Activated naive CD4-positive, alpha-beta T cell treated with anti-CD3 and anti-CD28 coated beads for 36 hours (primary cell): ENCODE measurements at places on chromosomes 1 and 21.
A peak's percentile ranks its signal among the peaks of the same experiment; 100 is the strongest.

- no peak for DNase-seq
Measured at GRCh38 chr1:98264727-98265126, 343.9 kb upstream of the DPYD start.

DNA sequence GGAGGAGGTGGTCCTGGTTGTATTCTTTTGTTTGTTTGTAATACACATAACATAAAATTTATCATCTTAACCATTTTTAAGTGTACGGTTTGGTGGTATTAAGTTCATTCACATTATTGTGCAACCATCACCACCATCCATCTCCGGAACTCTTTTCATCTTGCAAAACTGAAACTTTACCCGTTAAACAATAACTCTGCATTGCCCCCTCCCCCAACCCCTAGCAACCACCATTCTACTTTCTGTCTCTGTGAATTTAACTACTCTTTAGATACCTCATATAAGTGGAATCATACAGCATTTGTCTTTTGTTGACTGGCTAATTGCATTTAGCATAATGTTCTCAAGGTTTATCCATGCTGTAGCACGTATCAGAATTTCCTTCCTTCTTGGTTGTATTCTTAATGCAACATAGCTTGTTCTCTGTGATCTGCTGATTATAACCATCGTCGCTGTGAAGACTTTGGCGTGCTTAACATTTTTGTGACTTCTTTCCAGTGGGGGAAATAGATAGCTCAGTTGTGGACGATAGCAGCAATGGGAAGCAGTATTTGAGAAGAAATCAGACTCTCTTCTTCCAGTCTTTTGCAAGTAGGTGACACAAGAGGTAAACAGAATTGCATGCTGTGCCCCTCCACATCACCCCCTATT is 117.5 kb upstream of the HOOK1 start:
- peak; percentile 69 for DNase-seq

GRCh38 chr1:67460676-67461500 is 30.7 kb upstream of the SERBP1 start:
- no peak for DNase-seq

DNA sequence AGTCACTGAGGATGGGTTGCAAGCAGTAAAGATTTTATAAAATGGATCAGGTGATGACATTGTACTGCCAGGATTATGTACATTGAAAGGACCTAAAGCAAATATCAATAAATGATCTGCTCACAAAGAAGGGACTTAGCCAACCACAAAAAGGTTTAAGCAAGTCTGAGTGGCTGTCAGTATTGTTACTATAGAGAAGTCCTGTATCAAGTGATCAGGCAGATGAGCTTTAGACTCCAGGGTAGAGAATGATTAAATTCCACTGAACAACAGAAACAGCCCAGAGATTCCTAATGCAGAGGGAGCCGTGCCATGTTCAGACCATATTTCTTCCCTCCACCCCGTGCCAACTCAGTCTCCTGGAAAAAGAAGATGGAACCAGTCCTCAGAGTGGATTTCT is 138.9 kb downstream of the SETD4 start:
- DNase-seq = no peak

GRCh38 chr1:201742476-201742875 is 86.5 kb upstream of the IPO9 start:
- DNase-seq = no peak

DNA sequence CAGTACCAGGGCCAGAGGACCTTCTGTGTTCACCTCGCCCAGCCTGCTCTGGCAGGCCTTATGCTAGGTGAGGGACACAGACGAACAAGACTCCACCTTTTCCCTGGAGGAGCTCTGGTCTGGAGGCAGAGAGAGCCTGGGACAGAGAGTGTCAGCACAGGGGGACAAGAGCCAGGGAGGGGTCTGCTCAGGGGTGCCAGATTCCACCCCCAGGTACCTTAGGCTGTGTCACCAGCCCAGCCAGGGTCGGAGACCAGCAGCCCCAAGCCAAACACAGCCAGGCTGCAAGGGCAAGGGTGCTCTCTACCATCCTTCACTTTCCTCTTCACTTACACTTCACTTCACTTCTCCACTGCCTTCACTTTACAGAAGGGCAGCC is 4.3 kb upstream of the LRP8 start:
- no peak for DNase-seq

DNA sequence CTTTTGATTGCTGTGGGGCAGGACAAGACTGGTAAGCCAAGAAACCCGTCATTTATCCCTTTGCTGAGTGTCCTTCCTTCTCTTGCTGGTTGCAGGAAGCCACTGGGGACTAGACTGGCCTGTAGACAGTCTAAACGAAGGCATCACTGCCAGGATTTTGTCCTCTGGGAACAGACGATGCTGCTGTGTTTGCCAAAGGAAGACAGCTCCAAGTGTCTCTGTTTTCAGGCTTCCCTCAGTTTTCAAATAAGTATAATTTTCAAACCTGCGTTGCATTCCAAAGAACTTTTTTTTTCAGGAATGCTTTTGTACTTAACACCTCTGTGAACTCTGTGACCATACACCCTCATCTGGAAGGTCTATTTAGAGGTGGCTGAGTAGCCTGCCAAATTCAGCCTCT is 269.4 kb downstream of the HLX start:
- DNase-seq = no peak

GRCh38 chr1:21672478-21673276 is 3.5 kb upstream of the RAP1GAP start:
- DNase-seq = no peak

GRCh38 chr1:107530543-107530942 is 389.7 kb downstream of the NTNG1 start:
- DNase-seq = no peak

GRCh38 chr1:2441746-2442145 is 29.4 kb upstream of the PEX10 start:
- no peak for DNase-seq

DNA sequence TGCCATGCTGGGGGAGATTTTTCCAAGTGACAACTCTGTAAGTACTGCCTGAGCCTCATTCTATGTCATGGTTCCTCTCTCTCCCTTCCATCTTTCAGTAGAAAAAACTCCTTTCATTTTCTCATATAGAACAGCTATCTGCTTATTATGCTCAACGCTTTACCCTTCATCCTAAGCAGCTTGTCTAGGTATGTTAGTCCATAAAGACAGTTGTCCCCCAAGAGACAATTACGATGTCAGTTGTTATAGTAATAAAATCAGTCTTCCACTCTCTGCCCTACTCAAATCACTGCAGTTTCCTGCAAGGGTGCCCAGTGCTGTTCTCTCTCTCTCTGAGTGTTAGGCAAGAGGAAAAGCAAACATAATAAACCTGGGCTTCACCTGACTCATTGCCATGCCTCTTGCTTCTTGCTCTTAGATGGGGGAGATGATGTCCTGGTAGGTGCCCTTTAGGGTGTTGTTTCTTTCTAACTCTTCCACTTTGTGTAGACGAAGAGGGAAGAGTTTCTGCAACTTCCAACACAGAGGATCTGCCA is 59.4 kb downstream of the PAPPA2 start:
- DNase-seq = no peak

DNA sequence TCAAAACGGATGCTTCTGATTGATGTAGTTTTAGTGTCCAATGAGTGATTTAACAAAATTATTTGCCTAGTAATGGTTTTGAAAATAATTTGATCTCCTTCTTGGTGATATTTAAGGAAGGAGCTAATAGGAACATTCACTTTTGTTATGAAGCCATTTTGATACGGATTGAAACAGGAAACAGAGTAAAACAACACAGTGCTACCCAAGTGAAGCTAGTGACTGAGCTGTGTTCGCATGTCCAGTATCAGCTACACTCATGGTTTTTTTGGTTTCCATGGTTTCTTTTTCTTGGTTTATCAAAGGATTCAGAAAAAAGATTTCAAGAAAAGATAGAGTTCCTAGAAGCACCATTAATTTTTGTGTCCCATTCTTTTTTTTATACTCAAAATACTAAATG is 40.1 kb upstream of the PLEKHO1 start:
- no peak for DNase-seq

- no peak for DNase-seq
Measured at GRCh38 chr1:71625004-71625403, 544.2 kb upstream of the ZRANB2 start.

DNA sequence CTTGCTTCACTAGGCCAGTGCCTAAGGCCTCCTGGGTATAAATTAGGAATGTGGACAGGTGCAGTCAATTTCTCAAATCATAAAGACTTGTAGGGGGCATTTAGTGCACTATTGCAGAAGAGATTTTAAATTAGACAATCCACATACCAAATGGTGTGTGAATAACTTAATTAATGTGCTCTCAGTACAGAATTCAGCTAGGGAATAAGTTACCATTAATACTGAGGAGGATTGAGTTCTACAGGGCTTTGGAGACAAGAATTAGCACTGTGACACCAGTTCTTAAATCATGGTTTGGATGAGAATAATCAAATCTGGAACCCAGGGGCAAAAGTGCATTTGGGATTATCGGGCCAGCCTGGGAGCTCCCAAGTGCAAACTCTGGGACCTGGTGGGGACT is 1.7 kb downstream of the SYPL2 start:
- DNase-seq = no peak

DNA sequence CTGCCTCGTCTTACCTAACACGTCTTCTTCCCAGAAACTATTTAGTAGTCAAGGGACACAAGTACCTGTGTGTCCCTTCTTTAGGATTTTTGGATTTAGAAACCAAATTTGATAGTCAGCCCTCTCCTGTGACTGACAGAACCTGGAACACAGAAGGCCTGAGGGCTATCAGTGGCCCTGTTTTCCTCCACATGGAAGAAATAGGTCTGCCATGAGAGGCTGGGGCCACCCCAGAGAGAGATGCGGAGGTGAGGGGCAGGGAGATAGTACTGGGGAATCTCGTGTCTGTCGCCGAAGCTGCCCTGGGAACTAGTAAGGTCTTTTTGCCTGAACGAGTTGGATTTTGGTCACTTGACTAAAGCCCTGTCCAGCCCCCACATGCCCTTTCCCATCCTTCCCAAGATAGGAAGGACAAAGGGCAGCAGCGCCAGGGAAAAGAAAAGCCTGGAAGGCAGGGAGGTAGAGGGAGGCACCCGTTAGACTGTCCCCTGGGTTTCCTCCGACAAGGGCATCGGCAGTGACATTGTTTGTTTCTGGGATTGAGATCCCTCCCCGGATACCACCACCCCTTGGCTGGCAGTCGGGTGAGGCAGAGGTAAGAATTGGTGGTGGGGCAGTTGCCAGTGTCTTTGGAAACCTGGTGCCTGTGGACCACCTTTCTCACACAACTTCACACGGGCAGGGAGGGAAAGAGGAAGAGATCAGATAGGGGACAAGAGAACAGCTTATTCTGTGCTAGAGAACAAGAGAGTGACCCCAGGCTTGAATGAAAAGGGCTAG is 19.8 kb downstream of the SMIM12 start:
- DNase-seq = no peak

- no peak for DNase-seq
Measured at GRCh38 chr1:14678011-14678638, 79.6 kb downstream of the KAZN start.

DNA sequence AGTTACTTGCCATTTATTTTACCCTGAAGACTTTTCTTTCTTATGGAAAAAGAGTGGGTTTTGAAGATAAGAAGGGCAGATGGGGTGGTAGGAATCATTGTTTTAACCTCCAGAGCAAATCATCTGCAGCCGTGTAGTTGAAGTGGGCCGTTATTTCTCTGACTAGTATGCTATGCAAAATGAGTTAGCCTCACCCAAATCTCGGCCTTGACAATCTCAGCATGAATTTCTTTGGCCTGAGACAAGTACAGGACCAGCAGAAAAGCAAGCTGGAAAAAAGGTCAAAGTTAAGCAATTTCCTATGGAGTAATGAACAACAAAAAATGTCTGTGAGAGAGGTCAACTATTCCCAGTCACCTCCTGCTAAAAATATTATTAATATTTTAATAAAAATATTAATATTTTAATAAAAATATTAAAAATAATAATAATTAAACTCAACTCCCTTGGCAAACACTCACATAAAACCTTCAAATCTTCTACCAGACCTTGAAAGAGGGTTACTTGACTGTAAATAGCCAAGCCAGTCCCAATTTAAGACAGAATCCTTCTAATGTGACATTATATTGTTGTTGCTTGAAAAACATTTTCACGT is 6.8 kb upstream of the TEKT2 start:
- DNase-seq = no peak

- no peak for DNase-seq
Measured at GRCh38 chr1:208170252-208170651, 73.9 kb downstream of the PLXNA2 start.

DNA sequence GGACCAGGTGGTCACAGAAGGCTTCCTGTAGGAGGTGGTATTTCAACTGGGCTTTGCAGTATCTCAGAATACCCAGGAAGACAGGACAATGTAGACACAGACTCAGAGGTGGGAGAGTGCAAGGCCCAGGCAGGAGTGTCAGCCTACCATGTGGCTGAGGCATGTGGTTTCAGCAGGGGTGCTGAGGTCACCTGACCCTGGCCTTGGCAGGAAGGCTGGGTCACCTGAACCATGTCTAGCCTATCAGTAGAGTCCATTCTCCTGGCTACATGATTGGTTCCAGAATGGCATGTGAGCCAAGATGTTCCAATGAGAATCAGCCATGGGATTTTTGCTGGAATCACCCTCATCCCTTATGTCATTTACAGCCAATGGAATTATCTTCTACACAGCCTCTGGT is 169.4 kb downstream of the ACTL8 start:
- no peak for DNase-seq

DNA sequence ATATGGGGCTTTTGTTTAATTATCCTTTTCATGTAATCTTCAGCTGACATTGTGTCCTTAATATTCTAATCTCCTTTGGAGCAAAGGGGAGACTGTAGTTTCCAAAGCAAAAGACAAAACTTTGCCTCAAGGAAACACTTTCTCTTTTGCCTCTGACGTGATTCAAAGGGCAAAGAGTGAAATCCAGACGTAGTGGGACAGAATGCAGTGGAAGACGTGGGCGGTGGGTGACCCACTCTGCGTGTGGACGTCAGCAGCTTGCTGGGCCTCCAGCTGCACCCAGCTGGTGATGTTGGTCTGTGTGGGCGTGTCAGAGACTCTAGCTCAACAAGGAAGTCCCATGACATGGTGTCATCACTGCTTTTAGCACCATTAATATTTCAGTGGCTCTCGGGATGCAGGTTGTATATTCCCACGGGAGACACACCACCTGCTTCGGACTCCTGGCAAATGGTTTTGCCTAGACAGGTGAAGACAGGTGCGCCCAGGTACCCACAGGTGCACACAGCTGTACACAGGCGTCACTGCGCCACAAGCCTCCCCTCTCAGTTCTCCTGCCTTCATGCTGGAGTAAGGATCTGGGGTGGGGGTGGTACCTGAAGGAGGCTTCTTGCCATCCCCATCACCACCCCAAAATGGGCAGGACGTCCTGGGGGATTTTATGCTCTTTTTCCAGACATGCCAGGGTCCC is 292.1 kb upstream of the VAMP3 start:
- no peak for DNase-seq
